Activated CD4-positive, alpha-beta memory T cell treated with anti-CD3 and anti-CD28 coated beads, Interleukin-2, amount 10 ng/mL, durations not matched to agents 7 days and 5 days (primary cell): ENCODE measurements at places on chromosomes 5 and 9.

DNA sequence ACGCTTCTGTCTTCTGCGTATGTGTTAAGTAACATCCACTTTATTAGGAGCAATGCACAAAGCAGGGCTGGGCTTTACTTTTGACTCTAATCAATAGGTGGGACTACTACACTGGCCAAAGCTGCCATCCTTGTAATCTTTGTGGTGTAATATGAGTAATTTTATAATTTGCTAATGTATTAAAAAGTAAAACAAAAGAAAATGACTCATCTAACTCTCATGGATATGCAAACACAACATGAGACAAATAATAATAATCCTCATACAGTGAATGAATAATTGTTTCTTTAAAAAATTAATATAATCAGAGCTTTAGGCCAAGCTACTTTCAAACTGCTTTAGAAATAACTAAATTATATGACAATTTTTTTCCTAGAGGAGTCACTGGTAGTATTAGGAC, 90.7 kb downstream of the NR3C1 start:
- DNase-seq = no peak

DNA sequence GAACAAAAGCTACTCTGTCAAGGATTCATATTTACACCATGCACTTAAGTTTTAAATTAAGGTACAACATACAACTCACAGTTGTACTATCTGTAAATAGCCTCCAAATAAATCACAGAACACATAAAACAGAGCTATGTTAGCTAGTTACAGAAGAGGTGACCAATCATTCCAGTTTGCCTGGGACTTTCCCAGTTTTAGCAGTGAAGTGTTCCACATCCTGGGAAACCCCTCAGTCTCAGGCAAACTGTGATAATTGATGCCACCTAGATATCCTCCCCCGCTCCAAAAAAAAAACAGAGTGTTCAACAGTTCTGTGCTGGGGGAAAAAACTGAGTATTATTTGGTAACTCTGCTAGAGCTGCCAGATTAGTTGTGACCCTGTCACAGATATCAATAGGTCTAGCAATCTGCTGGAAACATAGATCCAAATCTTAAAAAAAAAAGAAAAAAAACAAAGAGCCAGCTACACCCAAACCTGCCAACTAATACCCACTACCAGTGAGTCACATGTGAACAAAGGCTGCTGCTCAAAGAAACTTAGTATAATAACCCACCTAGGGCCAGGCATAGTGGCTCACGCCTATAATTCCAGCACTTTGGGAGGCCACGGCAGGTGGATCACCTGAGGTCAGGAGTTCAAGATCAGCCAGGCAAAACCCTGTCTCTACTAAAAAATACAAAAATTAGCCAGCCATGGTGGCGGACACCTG, 5.7 kb downstream of the TBCA start:
- DNase-seq = no peak

DNA sequence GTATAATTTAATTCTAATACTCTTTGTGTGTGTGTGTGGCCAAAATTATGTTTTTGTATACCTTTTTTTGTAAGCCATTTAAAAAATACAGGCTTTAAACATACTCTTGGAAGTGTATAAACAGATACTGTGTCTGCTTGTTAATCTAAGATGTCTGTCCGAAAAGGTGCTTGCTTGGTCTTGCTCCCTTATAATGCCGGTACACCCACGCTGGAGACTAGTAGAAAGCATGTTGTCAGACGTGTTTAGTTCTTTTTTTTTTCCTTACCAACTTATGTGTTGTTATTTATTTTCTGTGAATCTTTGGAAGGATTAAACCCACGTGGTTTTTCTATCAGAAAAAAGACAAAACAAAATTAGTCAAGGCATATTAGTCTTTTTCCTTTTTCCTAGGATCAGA, 9.5 kb downstream of the GAPVD1 start:
- no peak for DNase-seq

GRCh38 chr5:139982157-139982974, 60.7 kb downstream of the NRG2 start:
- DNase-seq = no peak

DNA sequence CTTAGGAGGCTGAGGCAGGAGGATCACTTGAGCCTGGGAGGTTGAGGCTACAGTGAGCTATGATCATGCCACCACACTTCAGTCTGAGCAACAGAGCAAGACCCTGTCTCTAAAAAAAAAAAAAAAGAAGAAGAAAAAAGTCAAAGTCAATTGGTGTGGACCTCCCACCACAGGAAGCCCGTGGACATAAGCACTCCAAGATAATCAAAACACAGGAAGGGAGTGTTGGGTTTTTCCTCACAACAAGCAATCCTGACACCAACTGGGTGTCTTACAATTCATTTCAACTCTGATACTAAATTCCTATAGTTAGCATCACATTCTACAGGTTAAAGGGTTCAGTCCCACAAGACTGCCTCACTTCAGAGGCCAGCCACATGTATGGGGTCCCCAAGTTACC, 70.7 kb downstream of the PDE6A start:
- DNase-seq = no peak

GRCh38 chr5:87103616-87104287, 163.9 kb upstream of the RASA1 start:
- DNase-seq = no peak

DNA sequence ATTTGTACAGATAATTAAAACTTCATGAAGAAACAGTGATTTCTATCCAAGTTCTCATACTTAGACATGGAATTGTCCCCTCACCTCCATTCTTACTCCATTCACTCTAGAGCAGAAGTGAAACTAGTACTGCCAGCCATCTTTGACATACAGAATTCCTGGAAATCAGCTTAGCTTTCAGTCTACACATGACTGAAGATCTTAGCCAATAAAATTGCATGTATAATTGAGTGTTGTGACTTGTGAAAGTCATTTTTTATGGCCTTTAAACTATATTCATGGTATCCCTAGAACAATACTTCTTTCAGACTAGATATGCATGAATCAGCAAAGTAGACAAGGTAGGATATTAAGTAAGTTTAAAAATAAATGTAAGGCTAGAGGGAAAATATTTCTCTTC, 705.2 kb upstream of the ZNF608 start:
- no peak for DNase-seq

DNA sequence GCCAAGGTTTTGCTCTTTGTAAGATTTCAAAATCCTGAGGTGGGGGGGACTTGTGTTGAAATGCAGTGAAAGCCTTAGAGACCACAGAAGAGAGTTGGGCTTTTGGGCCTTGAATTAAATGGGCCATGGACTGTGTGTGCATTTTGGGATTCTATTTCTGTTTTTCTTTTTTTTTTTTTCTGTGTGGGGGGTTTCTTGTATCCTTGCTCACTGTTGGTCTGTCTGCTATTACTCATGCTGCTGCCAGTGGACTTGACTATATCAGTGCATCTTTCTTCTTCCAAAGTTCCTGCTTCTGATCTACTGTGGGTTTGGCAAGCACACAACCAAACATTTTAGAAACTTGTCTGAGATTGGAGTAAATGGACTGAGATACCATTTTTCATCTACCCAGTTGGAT, 344.9 kb downstream of the ARL15 start:
- no peak for DNase-seq

- peak; percentile 30 for DNase-seq
Observed at GRCh38 chr9:33737811-33738606, 57.4 kb upstream of the PRSS3 start.

- DNase-seq = no peak
Observed at GRCh38 chr5:93406971-93407401, 174.0 kb downstream of the NR2F1-AS1 start.

DNA sequence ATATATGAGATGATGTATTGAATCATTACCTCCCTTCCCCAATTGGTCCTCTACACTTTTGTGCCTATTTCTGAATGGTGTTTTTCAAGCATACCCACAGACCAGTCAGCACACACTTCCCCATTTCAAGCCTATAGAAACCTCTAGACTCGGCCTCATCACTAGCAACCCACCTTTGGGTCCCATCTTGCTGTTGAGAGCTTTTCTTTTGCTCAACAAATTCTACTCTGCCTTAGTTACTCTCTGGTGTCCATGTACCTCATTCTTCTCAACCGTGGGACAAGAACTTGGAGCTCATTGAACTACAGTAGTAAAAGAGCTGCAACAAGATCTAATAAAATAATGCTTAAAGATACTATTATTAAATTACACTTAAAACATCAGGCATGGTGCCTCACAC, 49.0 kb upstream of the KDM4C start:
- DNase-seq = no peak

- DNase-seq = no peak
Observed at GRCh38 chr5:111945535-111945934, 188.5 kb upstream of the NREP start.

GRCh38 chr5:113278976-113279375, 155.8 kb downstream of the TSSK1B start:
- no peak for DNase-seq

- no peak for DNase-seq
Observed at GRCh38 chr9:99336005-99336404, 113.9 kb downstream of the SEC61B start.

DNA sequence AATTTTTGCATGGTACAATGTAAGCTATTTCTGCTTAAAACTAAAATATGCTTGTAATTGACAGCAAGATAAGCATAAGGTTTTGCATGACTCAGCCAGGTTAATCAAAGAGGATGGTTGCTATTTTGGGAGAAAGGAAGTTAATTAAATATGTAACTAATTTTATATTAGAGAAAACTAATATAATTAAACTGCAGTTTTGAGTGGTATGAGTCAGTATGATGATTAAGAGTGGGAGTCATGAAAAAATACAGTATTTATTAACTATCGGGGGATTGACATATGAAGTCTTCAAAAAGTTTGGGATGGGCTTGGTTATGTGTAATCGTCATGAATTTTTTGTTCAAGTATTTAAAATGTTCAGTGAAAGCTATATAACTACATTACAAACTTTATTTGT, 54.0 kb upstream of the CDK20 start:
- DNase-seq = no peak

GRCh38 chr5:179620703-179621350, 2.6 kb downstream of the HNRNPH1 start:
- DNase-seq = no peak

GRCh38 chr5:150301170-150301505, 1.6 kb downstream of the ARSI start:
- no peak for DNase-seq
